ENCODE measurements at places on chromosomes 2 and 18.

- DNase-seq, result no peak
Measured at GRCh38 chr2:7648221-7648795, 731.1 kb downstream of the RNF144A start.

GRCh38 chr2:3696545-3696944 is 6.8 kb upstream of the DCDC2C start:
- no peak for DNase-seq

- no peak for DNase-seq
Measured at GRCh38 chr2:127865926-127866325, 8.0 kb upstream of the POLR2D start.

DNA sequence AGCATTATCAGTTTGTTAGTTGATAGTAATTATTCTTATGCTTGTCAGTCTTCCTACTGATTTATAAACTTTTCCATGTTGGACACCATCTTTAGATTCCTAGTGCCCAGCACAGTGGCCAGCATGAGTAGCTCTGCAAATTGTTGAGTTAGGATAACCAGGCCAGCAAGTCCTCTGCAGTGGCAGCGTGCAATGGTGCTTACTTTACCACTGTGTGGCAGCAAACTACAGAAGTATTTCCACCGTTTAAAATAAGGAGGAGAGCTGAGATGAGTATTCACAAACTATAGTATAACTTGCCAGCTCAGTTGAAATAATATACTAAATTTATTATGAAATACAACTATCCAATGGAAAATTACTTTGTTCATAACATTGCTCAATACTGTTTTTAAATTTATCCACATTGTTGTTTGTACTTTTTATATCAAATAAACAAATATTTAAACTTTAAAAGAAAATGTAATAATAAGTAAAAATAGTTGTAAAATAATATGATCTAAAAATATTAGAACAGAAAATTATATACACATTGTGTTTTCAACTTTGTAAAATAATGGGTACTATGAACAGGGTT is 9.3 kb upstream of the THADA start:
- DNase-seq, result peak; percentile 50

- peak; percentile 17 for DNase-seq
Measured at GRCh38 chr2:63842149-63843061, 709 bp downstream of the UGP2 start.

- no peak for DNase-seq
Measured at GRCh38 chr18:6775702-6776101, 46.2 kb downstream of the ARHGAP28 start.

DNA sequence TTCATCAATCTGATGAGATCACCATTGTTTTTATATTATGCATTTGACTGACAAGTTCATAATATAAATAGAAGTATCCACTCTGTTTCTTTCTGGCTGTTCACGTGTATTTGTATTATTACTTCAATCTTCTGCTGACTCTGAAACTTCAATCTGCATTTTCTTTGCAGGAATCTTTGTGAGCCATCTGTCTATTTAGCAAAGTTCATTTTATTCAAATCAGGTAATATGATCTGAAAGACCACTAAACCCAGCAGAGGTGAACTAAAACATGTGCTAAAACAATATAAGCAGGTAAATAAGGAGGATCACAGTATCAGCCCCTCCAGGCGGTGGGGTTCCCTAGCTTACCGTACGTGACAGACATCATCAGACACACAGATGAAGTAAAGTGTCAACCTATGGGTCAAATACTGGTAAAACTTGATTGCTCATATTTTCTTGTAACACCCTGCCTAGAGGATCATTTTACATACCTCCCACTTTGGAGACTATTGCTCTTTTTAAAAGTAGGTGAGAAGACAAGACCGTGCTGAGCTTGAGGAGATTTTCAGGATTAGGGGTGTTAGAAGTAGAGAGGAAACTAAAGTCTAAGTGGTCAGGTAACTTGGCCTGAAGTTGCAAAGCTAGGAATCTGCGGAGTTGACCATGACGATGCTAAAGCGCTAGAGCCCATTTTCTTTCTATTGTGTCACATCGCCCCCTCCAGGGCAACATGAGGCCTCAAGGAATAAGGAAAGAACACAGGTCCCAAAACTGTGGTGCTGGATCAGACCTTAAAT is 9.0 kb downstream of the DTNB start:
- DNase-seq, result no peak

GRCh38 chr18:70418546-70419311 is 129.9 kb downstream of the SOCS6 start:
- no peak for DNase-seq

- DNase-seq, result no peak
Measured at GRCh38 chr2:160465002-160465401, 28.6 kb downstream of the RBMS1 start.

DNA sequence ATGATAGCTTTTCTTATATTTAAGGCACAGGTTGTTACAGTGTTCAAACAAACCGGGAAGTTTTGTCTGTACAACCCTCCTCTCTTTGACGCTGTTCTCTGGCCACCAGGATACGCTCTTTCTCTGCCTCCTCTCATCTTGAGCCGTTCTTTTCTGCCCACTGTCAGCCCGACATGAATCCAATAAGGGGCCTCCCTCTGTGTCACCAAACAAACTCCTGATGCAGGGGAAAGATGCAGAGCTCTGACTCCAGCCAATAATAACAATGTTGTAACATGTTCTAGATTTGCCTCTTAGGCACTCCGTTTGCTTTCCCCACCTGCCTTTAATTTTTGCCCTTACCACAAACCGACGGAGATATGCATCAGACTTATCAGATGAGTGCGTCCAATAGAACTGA is 449.3 kb downstream of the SLC4A3 start:
- DNase-seq, result no peak

All from NCI-H1092 treated with DMSO at 0.1 percent for 48 hours (cell line).